ELR (cell line): ENCODE measurements at places on chromosomes 5 and 9.

- no peak for DNase-seq
Observed at GRCh38 chr5:155780260-155780659, 546.7 kb upstream of the SGCD start.

DNA sequence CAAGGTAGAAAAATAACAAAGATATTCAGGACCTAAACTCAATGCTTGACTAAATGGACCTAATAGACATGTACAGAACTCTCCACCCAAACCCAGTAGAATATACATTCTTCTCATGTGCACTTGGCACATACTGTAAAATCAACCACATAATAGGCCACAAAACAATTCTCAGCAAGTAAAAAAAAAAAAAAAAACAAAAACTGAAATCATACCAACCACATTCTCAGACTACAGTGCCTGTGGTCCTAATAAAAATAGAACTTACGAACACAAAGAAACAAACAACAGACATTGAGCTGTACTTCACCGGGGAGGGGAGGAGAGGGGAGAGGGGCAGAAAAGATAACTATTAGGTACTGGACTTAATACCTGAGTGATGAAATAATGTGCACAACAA, 114.1 kb upstream of the CD180 start:
- DNase-seq = no peak

GRCh38 chr5:135829681-135830383, 4.6 kb upstream of the SLC25A48 start:
- peak; percentile 69 for DNase-seq

DNA sequence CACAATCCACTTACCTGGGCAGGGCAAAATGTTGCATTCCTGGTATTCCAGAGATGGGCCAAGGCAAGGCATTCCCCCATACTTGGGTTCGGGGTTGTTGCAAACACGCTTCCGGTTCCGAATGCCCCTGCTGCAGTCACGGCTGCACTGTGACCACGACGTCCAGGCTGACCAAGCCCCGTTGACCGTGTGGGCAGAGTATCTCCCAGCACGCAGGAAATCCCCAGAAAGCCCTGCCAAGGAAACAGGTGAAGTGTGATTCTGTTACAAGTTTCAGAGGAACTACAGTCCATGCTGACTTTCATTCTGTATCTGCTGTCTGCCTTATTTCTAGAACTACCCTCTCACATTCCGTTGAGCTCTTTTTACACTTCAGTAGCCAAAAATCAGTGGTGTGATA, 483.0 kb downstream of the SEMA5A start:
- no peak for DNase-seq

DNA sequence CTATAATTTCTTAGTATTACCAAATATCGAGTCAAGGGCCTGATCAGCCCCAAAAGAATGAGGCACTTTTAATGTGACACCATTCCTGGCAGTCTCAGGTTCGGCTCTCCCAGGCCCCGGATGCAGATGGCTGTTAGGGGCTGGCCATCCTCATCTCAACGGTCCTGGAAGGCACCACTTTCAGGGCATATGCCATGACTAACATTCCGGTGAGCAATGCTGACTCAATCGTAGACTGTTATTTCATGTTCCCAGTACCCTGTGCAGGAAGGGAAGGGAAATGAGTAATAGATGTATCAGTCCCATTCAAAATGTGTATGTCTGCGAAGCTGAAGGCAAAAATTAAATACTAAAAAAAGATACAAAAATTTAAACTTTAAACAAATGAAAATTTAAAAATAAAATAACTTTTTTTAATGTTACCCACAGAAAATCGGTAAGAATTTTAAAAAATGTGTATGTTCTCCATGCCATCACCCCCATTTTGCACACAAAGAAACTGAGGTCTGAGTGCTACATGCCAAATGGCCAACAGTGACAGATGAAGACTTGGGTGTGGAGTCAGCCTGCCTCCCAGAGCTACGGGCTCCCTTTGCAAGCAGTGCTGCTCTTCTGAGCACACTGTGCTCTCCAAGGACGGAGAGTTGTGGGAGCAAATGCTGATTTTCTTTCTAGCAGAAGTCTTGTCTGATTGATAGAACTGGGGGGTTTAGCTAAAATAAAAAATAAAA, 79.0 kb downstream of the GLDC start:
- peak; percentile 98 for DNase-seq

- no peak for DNase-seq
Observed at GRCh38 chr5:158050421-158050820, 191.5 kb upstream of the CLINT1 start.

DNA sequence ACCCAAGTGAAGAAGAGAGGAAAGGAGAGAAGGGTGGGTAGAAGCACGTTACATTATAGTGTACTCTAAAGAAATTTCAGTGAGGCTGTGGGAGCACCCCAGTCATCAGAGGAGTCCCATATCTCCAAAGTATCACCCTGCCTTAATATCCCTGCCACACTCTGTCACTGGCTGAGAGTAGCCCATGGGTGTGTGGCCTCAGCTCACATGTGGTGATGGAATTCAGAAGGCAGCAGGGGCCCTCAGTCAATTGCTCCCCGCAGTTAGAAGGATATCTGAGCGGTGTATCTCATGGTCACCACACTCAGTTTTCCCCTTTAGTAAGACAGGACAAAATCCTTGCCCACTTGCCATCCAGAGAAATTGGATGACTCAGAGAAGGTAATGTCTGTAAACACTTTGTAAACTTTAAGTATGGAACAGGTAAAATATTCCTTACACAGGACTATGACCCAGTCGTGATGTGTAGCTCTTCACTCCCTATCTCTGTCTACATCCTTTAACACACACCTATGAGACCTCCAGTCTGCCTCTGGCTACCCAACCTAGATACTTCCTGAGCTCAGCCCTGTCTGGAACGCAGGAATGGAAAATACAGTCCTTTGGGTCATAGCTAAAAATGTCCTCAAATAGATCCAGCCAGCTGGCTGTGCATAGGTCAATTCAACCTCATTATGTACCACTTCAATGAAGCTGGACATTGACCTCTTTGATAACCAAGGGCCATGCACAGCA, 24.3 kb upstream of the PLIN2 start:
- DNase-seq = no peak
